Activated naive CD8-positive, alpha-beta T cell treated with anti-CD3 and anti-CD28 coated beads, Interleukin-2, amount 50 U/mL, for 16 hours (primary cell): ENCODE measurements at places on chromosomes 12 and 14.

- DNase-seq = no peak
Observed at GRCh38 chr14:33554988-33555387, 395.9 kb downstream of the EGLN3 start.

GRCh38 chr12:101027200-101027599 is 182.8 kb downstream of the SLC5A8 start:
- no peak for DNase-seq

DNA sequence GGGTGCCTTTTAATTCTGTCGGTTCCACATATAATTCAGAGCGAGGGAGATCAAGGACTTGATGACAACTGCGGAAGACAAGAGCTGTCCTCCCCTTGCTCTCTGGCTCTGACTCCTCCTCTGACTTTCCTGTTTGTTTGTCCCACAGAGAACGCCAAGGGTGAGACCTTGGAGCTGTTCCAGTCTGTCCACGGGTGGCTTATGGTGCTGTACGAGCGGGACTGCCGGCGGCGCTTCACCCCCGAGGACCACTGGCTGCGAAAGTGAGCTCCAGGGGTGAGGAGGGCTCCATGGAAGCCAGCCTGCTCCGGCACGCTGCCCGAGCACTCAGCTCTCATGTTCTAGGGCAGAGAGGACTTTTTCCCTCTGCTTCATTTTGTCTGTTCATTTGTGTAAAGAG is 32.8 kb downstream of the UBE3B start:
- DNase-seq = no peak

DNA sequence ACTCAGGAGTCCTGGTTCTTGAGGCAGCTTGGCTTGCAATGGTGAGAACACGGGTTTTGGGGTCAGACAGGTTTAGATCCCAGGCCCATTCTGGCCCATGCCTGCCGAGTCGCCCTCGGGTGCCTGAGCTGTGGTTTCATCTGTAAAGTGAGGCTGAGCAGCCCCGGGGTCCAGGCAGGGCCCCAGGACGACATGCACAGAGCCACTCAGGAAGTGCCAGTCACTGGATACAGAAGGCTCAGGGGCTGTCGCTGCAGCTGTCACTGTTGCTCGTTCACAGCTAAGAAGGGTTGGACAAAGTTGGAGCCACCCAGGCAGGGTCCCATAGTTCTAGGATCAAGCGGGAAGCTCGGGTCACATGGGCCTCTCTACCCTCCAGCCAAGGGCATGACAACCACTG is 403.1 kb downstream of the BCL11B start:
- DNase-seq = no peak

- peak; percentile 19 for DNase-seq
Observed at GRCh38 chr14:21382886-21383847, 652 bp downstream of the SUPT16H start.

DNA sequence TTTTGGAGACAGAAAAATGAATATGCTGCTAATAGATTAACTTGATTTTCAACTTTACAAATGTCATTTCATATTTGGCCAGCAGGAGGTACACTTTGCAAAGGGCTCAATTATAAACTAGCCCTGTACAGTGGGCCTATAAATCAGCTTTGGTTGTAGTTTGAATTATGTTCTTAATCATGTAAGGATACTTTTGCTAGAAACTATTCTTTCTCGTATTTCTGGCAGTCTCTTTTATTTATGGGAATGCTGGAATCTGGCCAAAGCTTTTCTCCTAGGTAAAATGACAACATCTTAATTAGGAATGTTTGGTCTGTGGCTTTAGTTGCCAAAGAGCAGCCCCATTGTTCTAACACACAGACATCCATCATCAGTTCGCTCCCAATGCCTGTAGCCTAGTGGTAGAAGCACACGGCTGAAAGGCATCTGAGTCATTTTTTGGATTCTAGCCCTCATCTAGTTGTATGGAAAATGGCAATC is 1322.3 kb upstream of the SEL1L start:
- no peak for DNase-seq

- no peak for DNase-seq
Observed at GRCh38 chr12:117125272-117125613, 26.0 kb upstream of the TESC start.

DNA sequence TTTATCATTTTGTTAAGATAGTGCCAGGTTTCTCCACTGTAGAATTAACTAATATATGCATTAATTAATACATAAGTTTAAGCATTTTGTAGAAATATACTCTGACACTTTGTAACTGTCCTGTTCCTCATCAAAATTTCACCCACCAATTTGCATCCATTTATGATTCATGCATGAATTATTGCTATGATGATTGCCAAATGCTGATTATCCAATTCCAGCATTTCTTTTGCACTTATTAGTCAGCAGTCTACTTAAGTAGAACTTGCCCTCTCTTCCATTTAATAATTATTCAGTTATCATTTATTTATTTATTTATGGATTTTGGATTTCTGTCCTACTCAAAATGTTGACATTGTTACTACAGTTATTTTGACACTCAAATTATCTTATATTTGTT is 72.2 kb downstream of the SLC6A15 start:
- DNase-seq = no peak

DNA sequence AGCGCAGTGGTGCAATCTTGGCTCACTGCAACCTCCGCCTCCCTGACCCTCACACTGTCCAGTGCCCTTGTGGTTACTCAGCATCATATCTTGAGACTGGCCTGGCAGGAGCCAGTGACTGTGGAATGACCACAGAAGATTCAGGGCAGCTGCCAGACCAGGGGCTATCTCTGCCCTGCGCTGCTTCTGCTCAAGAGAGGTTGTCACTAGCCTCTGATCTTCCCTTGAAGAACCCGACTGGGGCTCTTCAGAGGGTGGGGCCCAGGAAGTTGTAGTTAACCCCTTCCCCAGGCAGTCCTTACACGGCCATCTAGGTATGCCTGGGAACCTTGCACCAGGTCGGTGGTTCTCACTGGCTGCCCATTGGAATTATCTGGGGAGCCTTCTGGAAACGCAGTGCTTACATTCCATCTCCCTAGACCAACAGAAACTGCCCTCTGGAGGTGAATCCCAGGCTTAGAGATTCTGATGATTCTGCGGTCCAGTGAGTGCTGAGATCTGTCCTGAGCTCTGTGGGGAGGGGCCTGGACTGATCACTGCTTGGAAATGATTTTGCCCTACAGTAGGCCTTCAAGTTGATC is 41.4 kb downstream of the PLEKHG3 start:
- DNase-seq = no peak

GRCh38 chr12:75715323-75715644 is 203.9 kb upstream of the KRR1 start:
- DNase-seq = no peak

DNA sequence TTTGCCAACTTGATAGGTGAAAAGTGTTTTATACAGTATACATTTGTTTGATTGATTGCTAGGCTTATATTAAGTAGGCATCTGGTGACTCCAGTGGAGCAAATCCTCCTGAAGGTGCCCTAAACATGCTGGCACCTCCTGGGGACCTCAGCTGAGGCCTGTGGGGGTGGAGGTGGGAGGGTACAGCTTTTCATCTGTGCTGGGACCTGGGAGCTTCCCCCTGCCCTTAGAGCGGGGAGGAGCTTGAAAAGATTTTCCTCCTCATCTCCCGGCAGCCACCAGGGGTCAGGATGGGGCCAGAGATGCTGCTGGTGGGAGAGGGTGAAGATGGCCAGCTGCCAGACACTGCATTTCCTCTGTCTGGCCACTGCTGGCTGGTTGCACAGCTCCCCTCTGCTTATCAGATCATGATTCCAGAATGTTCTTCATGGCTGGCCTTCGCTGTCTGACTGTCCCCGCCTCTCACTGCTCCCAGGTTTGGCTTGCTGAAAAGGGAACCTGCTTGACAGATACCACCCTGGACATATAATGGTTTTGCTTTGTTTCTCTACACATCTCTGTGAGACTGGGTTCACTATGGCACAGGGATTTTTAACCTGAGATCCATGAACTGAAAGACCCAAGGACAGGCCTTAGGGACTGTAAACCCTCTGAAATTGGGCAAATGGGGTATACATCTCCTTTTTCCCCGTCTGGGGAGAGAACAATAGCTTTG is 10.5 kb upstream of the JPH4 start:
- peak; percentile 55 for DNase-seq

GRCh38 chr14:21965042-21965441 is 291.4 kb upstream of the OR4E1 start:
- DNase-seq = no peak

DNA sequence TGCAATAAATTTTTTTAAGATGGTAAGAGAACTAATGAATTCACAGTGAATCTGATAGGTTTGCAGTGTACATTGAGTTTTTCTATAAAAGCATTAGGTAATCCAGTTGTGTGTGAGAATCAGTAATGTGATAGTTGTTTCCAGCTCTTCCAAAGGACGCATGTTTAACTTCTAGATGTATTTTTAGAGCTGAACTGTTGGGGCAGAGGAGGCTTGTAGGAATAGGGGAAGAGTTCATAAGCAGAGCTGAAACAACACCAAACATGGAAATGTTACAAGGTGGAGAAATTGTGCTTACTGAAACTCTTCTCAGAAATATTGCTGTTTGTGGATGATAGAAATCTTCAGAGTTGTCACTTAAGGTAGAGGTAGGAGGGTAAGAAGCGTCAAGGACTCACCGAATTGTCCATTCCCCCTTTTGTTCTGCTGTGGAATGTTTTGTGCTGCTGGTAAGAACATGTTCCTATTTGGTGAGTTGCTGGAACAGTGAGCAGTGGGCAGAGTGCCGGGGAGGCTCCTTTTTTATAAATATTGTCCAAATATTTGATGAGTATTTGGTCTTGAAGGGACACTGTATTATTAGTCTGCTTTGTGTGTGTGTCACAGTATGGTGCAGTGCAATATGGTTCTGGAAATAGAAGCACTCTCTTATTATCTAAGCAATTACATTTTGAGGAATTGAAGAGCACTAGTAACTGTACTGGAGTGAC is 76.7 kb downstream of the ANO6 start:
- DNase-seq = no peak

GRCh38 chr12:21001778-21002177 is 129.2 kb upstream of the SLCO1B1 start:
- no peak for DNase-seq

DNA sequence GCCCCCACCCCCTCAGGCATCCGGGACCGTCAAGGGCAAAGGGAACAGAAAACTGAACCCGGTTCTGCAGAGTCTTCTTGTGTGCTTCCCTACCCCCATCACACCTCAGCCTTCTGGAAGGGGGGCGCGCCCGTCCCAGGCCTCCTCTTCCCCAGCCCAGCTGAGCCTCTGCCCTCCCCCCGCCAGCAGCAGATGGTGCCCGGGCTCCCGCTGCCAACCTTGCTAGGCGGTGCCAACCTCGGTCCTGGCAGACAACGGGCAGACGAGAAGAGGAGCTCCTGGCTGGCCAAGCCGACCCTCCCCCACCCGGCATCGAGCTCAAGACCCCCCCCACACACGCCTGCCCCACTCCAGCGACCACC is 8.7 kb downstream of the STAC3 start:
- DNase-seq = no peak

DNA sequence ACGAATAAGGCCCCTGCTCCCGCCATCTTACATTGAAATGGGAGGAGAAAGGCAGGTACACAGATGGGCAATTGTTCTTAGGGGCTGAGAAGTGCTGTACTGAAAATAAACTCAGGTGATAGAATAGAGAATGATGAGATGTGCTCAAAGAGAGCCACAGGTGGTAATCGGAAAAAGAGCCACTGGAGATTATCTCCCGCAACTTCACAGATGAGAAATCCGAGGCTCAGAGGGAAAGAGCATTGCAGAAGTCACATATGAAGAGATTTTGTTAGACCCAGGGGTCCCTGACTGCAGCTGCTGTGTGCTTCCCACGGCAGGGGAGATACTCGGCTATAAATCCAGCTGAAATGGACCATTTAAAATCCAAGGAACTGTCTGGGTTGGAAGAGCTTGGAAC is 73.7 kb downstream of the PRIMA1 start:
- no peak for DNase-seq

DNA sequence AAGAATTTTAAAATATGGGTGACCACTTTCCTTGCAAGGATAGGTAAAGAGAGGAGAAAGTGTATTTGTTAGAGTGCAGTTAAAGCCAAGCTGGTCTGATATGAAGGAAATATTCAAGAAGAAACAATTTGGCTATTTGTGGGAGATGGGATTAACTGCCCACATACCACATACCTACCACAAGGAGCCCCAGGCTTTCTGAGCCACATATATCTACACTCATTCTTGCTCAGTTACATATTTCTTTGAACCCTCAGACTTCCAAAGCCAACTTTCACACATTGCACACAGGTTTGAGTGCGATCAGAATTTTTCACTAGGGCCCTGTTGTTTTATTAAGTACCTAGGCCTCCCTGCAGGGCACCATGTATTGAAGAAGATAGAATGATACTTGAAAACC is 330.2 kb downstream of the ZFP36L1 start:
- no peak for DNase-seq

DNA sequence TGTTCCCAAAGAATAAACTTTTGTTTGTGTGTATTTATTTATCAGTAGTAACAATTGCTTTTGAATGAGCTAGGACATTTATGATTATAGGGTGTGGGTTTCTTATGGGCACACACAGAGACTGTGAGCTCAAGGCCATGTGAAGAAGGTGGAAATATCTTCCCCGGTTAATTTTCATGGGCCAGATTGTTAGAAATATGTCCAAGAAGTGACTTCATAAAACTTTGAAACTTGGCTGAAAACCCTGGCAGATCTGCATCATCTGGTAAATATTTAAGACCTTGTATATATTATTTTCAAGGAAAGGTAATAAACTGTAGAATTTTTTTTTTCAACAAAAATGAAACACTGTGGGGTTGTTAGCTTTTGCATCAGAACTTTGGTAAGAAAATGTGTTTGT is 53.5 kb upstream of the RNU6-8 start:
- DNase-seq = no peak

DNA sequence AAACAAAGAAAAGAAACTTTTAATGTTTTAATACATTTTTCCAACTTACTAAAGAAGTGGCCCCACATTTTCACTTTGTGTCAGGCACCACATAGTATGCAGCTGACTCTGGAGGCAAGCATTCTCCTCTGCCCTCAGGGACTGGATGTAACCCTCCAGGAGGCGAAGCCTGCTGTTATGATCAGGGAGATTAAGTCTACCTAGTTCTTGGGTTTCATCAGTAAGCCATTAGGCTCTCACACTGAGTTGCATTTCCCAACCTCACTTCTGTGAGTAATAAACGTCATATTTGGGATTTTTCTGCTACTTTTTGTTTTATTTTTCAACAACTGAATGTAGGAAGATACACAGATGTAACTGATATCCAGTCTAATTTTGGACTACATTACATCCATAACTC is 101.2 kb upstream of the LRFN5 start:
- DNase-seq = no peak

DNA sequence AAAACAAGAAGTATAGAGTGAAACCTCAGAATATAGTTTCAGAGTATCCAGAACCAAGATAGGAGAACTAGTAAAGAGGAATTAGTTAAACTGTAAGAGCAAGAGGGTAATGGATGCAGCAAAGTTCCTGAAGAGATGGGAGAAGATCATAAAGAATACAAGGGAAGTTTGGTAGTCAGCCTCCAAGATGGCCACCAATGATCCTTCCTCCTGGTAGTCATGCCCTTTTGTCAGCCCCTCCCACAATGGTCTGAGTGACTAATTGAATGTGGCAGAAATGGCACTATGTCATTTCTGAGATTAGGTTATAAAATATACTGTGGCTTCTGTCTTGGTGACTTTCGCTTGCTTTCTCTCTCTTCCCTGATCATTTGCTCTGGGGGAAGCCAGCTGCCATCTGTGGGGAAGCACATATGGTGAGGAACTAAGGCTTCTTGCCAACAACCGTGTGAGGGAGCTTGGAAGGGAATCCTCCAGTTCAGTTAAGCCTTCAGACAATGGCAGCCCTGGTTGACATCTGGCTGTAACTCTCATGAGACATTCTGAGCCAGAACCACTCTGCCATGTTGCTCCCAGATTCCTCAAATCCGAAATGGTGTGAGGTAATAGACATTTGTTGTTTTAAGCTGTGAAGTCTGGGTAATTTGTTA is 55.3 kb upstream of the AMN1 start:
- DNase-seq = no peak
